ENCODE measurements at places on chromosomes 7 and 10. TPM values are rescaled to one million over a fixed set of nuclear protein-coding genes. Genes with fewer than 3 reads are reported as not detected.

DNA sequence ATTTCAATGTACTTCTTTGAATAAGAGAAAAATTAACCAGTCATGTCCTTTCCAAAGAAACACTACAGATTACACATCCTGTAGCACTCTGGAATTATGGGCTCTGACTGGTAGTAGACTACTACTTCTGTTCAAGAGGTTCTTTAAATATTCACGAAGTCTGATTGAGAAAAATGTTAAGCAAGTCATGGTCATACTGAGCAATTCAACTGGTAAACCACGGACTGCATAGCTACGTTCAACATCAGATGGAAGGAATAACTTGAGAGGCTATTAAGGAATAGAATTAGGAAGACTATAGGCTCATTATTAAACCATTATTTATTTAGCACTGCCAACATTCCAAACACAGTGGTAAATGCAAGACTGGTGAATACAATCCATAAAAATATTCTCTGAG lies 160.8 kb downstream of the IMMP2L start:
- DNase-seq: no peak

- no peak for DNase-seq
Measured at GRCh38 chr10:99784727-99785441, 2.4 kb downstream of the ABCC2 start.

- no peak for DNase-seq
Measured at GRCh38 chr7:70456719-70457118, 675.2 kb upstream of the GALNT17 start.

Gene PANK1
- 14.1 TPM for polyA plus RNA-seq

DNA sequence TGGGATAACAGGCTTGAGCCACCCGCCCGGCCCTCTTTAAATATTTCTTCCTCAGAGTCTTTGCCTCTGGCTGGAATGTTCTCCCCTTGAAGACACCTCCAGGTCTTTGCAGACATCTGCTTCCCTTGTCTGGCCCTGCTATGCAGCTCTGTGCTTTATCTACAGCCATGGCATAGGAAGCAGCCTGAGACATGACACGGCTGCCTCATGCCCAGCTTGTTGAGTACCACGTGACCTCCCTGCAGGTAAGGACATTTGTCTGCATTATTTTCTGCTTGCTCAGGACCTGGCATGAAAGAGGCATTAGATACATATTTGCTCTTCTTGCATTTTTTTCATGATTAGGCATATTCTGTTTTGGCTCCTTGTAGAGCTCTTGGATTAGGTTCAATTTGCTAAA lies 113.8 kb upstream of the KLF6 start:
- DNase-seq: no peak

Gene ARMC3
- polyA plus RNA-seq: not detected

- DNase-seq: no peak
Measured at GRCh38 chr7:50730446-50731400, 52.0 kb downstream of the GRB10 start.
